GM12892 (cell line): ENCODE measurements at places on chromosomes 3 and 15.

- no peak for DNase-seq
These were observed 123.9 kb downstream of the RAB11A start for GRCh38 chr15:65993236-65993635.

- DNase-seq: no peak
These were observed 164.7 kb downstream of the SV2B start for GRCh38 chr15:91264651-91265351.

DNA sequence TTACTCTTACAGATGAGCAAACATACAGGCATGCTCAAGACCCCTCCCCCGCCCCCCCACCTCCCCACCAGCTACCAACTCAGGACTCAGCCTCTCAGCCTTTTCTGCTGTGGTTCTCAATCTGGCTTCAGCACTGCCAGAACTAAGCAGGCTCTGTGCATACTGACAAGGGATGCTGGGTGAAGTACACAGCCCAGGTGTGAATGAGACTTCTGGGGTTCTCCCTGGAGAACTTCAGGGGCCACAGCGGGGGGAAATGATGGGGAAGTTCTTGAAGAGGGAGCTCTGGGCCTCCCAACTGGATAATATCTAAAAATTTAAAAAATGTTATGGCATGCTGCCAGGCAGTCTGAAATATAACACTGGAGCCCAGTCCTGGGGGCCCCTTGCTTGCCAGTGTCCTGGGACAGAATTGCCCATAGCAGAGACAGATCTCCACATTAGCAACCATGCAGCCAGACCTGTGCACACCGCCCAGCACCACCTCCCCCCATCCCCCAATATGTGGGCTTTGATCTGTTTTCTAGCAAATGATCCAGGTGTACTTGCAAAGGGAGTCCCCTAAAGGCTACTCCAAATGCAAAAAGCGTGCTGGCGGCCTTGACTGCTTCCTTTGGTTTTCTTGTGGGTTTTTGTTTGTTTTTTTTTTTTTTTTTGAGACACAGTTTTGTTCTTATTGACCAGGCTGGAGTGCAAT lies 41.4 kb downstream of the PGPEP1L start:
- no peak for DNase-seq

DNA sequence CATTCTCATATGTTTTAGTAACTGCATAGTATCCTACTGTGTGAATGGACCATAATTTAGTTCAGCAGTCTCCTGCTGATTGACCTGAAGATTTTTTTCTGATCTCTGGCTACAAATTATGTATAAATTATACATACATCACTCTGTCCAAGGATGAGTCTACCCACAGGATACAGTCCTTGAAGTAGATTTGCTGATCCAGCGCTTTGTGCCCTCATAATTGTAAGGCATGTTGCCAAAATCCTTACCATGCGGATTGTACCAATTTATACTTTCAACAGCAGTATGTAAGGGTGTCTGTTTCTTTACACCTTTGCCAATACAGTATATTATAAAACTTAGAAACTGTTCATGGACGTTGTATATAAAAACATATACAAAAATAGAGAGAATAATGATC lies 46.5 kb downstream of the ACAA1 start:
- no peak for DNase-seq

- no peak for DNase-seq
These were observed 20.0 kb upstream of the CFAP20DC start for GRCh38 chr3:59069838-59070237.

DNA sequence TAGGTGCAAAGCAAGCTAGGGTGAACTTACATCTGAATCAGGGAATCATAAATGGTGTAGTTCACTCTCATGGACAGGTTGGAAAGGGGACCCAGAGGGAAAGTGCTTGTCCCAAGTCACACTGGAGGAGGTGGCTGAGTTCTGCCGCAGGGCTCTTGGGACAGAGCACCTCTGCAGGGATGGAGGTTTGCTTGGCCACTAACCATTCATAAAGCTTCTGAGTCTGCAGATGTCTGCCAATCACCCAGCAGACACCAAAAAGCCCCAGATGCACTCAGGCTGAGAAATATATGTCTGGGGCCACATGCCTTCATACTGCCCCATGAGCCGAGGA lies 17.9 kb upstream of the RTP2 start:
- DNase-seq: no peak

- no peak for DNase-seq
These were observed 18.9 kb downstream of the CCPG1 start for GRCh38 chr15:55389264-55389607.

- no peak for DNase-seq
These were observed 1024.3 kb downstream of the FHIT start for GRCh38 chr3:60226912-60227311.

GRCh38 chr3:24242012-24242698 lies 252.5 kb downstream of the THRB start:
- DNase-seq: no peak

DNA sequence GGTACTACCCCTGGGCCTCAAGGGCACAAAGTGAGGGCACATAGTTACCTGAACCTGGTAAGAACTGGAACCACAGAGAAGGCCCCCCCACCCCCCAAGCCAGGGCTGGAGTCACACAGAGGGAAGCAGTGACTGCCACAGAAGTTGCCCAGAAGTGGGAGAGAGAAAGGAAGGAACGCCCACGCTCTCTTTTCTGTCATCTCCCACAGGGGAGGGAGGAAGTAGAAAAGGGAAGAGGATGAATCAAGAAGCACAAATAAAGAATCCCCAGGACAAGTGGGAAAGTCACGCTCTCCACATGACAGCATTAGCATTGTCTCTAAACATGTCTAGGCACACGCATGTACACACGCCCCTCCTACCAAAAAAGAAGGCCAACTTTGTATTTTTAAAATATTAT lies 114.7 kb upstream of the FRMD4B start:
- no peak for DNase-seq

- no peak for DNase-seq
These were observed 340.3 kb upstream of the ZNF385D start for GRCh38 chr3:22091329-22091728.

DNA sequence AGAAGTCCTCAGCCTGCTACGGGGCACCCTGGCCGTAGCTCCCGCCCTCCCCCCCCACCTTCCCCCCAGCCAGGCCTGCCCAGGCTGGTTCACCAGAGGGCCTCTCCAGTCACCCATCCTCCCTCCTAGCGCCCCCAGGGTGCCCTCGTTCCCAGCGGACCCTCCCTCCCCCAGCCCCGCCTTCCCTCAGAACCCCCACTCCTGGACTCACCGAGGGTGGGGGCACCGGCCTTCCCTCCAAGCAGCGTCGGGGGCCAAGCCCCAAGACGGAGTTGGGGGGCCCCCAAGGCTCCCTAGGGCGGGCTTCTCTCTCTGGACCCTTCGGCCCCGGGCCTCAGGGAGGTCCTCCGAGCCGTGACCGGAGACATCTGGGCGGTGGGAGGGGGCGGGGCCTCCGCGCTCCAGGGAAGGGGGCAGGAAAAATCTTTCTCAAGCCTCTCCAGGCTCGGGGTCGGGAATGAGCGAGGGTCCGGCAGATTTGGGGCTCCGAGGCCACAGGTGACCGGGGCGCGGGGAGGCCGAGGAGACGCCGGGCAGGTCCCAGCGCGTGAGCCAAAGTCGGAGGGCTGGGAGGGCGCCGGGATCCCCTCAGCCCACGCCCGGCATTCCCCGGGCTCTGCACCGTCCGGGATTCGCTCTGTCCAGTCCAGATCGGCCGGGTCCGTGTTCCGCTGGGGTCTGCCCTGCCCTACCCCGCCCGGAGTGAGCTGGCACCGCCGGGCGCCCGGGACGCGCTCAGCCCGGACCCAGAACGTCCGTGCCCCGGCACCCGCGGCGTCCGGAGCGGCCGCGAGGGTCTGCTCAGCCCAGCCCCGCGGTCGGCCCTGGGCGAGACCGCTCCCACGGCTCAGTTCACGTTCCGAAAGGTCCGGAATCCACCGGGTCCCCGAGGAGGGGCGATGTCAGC lies 999 bp downstream of the INSYN1 start:
- DNase-seq: no peak

DNA sequence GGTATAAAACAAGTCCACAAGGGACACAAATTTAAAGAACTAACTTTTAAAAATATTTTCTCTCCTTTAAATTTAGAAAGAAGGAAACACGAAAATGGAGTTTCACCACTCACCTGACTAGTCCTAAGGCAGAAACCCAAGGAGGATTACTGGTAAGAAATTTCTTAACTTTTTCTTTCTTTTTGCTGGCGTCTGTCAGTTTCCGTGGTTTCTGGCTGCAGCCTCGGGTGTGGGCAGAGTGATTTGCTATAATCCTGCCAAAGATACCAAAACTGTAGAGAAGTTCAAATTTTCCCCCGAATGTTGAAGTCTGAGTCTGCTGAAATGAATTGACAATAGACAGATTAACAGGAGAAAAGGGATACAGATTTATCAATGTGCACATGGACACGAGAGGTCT lies 843.6 kb upstream of the ALCAM start:
- DNase-seq: no peak

DNA sequence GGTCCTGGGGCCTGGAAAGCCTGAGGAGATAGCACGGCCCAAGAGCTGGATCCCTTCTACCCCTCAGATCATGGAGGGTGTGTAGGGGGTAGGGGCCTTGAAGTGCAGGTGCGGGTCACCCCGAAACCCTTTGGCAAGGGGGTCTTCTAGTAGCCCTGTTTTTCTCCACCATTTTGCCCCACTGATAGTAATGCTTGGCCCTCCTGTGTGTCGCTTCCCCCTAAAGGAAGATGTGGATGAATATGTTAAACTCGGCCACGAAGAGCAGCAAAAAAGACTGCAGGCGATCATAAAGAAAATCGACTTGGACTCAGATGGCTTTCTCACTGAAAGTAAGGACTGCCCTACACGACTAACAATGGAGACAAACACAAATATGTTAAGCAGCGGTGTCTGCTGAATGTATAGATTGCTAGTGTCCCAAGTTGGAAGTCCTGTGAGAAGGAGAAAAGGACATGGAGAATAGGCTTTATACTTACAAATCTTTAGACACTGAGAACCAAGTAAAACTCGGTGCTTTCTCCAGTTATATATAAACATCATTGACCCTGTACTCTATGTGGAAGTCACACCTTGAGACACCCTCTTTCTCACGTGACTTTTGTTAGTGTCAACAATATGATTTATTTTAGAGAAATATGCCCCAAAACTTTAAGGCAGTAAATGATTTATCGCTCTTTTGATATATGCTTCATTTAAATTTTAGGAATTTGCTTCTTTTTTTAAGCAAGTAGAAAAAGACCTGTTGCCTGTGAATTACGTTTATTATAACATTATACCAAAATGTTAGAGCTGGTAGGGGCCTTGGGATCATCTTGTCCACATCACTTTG lies 802 bp downstream of the RCN2 start:
- DNase-seq: no peak

GRCh38 chr3:157384491-157384890 lies 52.2 kb upstream of the PTX3 start:
- DNase-seq: no peak

DNA sequence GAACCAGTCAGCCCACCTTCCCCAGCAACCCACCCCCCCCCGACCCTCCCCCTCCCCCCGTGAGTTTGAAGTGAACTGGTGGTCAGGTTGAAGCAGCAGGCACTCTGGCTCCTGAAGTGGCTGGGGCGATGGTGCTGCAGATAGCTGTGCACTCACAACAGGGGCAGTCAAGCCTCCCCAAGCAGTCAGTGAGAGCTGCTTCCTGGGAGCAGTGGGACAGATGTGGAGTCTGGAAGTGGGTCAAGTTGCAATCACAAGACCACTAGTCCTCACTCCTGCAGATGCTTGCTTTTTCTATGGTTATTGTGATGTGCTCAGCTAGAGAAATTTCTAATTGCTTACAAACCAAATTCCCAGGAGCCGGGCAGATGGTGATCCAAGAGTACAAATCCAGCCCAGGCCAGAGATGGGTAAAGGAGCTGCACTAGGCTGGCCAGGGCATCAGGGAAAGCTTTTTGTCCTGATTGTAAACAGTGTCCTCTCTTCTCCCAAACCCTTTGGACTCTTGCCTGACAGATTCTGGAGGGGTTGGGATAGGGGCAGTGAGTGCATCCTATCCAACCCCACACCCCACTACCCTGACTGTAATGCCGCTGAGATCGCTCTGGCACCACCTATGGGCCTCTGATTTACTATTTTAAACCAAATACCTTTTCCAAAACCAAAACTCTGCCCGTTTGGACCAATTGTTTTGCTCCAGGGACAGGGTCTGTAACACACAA lies 9.8 kb upstream of the CLPX start:
- DNase-seq: no peak

- no peak for DNase-seq
These were observed 13.8 kb downstream of the TATDN2 start for GRCh38 chr3:10262027-10262426.

DNA sequence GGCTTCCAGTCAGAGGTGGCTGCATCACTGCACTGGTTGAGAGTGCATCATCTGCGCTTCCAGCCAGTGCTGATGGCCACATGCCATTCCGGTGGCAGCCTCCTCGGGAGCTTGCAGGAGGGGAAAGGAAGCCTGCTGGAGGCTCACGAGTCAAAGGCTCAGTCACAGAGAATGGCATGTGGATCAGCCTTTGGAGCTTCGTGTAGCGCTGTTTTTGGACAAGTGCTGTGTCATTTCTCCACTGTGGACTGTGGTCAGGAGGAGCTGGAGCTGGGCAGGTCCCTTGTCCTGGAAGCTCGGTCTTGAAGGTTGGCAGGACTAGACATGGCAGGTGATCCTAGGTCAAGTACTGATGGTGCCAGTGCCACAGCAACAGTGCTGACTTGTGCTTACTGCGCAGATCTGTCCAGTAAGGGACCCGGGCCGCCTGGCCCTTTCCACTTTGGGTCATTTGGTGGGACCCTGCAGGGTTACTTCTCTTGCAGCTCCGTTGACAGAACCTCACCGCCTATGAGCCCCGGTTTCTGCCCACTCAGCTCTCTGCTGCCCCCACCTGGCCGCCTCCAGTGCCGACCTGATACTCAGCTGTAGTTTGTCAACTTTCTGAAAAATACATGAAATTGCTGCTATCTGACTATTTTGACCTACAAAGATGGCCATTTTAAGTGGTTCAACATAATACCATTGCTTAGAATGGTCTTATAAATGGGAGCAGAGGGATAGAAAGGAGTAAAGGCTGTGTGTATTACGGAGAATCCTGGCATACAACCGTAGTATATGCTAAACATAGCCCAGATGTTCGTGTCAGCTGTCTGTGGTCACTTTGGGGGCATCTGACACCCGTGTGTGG lies 27.6 kb upstream of the TRPM1 start:
- DNase-seq: peak; percentile 57

DNA sequence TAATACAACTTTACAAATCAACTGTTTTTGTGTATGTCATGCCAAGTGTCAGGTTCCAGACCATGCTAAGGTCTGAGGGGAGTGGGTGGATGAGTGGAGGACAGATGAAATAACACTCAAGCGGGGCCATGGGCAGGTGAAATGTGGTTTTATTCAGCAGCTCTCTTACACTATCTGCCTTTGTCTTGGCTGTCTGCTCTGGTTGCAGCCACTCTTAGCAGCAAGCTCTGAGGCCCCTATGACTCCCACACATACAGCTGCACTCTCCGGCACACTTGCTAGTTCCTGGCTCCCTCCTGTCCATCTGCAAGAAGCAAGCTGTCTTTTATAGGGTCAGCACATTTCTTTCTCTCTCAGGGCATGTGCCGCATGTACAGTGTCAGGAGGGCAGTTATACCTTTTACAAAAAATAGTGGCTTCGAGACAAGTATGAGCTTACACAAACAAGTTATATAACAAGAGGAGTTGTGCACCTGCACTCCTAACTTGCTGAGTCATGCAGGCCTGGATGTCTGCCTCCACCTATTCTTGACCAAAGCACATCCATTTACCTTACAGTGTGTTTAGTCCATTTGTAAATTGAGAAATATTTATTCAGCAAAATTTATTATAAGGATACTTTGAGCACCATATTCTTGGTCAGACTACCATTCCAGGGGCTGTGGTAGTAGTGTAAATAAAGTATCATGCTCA lies 683.7 kb upstream of the CBLB start:
- DNase-seq: no peak

GRCh38 chr15:66592505-66593218 lies 26.9 kb upstream of the LCTL start:
- no peak for DNase-seq

- DNase-seq: no peak
These were observed 109.4 kb upstream of the AGTR1 start for GRCh38 chr3:148588291-148588690.
